ENCODE measurements at places on chromosomes 2 and 18.
A peak's percentile ranks its signal among the peaks of the same experiment; 100 is the strongest.

- no peak for DNase-seq
Measured at GRCh38 chr2:85814802-85815550, 61.2 kb downstream of the ATOH8 start.

GRCh38 chr2:207434306-207434705 lies 95.5 kb upstream of the CREB1 start:
- DNase-seq = no peak

DNA sequence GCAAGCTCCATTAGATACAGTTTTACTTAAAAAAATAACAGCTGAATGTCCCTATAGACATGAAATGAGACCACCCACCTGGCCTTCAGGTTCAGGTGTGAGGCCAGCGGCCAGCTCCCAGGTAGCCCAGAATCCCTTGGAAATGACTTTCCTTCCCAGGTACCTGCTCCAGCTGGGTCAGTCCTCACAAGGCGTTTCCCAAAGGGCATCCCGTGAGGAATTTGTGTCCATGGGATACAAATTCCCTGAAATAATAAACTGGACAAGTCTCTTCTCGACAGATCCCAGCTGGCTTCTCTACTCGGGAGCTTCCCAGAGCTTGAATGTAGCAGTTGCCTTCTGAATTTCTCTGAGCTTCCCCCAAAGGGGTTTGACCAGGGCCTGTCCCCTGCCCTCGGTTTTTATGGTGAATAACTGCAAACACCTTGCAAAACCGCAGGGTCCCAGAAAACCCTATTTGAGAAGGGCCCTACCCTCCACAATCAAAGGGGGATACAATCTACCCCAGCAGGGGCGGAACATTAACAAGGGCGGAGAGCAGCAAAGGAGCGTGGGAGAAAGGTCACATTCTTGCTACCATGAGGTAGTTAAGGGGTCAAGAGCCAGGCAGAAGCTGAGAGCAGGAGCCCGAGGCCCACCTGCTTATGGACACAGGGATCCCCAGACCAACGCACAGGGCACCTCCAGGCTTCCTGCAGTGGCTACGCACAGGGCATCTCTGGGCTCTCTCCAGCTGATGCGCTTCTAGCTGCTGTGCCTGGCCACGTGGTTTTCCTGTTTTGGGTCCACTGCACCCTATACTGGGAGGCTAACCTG lies 107.7 kb downstream of the HDAC4 start:
- DNase-seq = no peak

DNA sequence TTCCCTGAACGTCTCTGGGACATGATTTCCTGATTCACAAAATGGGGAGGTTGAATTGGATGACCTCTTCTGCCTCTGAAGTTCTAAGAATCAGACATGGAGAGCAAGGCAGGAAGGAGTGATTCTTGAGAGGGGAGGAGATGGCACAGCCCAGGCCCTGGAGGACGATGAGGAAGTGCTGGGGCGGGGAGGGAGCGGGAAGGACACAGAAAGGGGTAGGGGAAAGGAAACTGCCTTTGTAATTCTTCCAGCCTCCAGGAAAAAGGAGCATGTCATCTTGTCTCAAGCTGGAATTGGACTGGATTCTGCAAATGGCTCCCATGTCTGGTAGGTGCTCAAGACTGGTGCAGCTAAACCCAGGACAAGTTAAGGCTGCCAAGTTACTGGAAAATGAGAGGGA lies 97.0 kb upstream of the NCK2 start:
- no peak for DNase-seq

DNA sequence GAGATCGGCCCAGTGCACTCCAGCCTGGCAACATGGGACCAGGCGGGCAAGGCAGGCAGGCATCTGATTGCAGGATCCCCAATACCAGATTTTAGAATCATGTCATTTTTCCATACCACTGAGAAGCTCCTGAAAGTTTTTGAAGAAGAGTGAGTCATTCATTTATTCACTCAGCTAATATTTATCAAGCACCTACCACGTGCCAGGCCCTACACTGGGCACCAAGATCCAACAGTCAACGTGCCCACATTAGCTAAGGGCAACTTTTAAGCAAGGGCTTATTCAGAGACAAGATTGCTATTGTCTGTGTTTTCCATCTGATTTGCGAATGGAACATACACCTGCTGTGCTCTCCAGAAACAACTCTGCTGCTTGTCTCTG lies 126.8 kb upstream of the LGALSL start:
- no peak for DNase-seq

DNA sequence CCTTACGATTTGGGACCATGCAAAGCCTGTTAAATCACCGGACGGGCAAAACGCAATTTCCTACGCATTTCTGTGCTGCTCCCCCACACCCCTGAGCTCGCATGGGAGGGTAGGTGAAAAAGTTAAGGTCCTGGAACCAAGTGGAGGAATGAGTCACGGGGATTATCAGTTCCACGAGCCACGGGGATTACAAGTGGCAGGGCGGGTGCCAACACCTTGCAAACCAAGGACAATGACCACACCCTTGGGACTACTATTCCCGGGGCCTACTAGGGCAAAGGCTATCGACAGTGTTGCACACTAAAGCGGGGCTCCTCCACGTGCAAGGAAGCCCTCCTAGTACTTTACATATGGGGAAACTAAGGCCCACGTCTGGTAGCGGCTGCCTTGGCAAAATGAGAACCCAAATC lies 447 bp downstream of the RETSAT start:
- DNase-seq = peak; percentile 13

- peak; percentile 14 for DNase-seq
Measured at GRCh38 chr2:61763605-61764034, 90.2 kb downstream of the FAM161A start.

- no peak for DNase-seq
Measured at GRCh38 chr2:117407746-117408145, 406.7 kb upstream of the DDX18 start.

DNA sequence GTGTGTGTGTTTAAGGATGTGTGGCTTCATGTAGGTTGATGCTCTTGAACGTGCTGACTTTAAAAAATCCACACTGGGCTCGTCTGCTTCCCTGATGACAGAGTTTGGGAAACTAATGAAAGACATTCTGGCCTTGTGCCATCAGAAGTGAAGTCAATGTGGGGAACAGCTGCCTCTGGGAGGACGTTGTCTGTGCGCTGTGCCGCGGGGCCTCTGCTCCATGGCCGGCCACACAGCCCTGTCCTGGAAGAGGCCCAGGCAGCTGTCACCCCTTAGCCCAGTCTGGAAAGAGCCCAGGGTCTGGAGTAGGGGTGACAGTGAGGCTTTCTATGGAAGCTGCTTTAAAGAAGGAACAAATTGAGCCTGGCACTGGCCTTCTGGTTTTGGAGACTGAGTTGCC lies 155.8 kb downstream of the SH3RF3 start:
- no peak for DNase-seq

DNA sequence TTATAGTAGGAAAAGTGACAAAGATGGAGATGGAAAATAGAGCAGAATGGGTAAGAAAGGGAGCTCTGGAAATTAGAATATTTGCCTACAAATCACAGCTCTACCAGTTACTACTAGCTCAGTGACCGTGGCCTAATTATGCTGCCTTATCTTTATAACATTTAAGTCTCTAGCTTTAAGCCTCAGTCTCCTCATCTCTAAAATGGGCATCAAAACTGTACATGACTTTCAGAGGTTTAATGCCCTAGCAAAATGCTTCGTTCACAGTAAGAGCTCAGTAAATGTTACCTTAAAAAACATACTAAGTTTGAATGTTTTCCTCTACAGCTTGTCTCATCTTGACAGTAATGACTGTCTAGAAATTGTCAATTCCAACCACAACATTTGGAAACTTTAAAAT lies 8.3 kb upstream of the PTPRM start:
- no peak for DNase-seq

DNA sequence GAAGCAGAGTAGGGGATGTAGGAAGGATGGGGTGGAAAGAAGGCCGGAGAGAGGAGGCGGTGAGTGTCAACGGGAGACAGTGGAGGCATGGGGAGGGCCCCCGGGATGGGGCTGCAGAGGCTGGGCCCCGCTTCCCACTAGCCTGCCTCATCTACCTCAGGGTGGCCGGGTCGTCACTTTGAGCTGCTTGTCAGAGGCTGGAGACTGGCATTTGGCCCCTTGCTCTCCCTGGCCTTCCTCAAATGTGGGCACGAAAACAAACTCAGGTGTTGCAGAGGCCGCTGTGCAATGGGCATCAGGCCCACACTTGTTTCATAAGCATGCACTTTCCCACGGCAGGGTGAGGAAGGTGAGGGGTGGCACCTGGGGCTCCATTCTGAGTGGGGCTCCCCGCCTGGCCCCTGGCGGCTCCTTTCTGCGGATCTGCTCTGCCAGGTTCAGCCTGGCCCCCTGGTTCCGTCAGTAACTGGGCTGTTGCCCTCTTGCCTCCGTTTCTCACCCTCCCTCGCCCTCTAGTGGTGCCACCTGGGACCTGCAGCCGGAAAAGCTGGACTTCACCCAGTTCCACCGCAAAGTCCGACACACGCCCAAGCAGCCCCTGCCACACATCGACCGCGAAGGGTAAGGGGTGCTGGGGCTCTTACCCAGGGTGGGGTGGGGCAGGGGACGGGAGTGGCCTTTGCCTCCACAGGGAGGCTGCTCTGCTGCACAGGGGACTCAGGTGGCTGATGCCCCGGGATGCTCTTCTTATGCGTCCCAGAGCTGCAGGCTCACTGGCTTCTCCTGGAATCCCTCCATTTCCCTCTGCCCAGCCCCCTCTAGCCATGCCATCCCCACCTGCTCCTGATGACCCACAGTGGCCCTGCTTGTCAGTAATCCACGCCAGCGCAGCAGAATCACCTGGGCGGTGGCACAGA lies 125.4 kb downstream of the CTIF start:
- DNase-seq = peak; percentile 64

DNA sequence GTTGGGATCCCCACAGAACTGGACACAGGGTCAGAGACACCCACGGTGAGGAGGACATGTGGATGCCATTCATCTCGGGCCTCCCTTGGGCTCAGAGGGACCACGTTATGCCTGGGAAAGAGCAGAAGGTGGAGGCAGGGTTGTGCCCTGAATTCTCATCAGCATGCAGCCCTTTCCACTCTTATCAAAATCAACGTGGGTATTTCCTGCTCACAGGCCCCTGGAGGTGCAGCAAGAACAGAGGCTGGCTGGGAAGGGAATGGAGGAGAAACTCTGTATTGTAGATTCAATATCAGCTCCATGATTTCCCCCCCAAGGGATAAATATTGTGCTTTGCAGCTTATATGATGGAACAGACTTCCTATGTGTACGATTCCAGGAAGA lies 90.9 kb downstream of the SETBP1 start:
- DNase-seq = no peak

DNA sequence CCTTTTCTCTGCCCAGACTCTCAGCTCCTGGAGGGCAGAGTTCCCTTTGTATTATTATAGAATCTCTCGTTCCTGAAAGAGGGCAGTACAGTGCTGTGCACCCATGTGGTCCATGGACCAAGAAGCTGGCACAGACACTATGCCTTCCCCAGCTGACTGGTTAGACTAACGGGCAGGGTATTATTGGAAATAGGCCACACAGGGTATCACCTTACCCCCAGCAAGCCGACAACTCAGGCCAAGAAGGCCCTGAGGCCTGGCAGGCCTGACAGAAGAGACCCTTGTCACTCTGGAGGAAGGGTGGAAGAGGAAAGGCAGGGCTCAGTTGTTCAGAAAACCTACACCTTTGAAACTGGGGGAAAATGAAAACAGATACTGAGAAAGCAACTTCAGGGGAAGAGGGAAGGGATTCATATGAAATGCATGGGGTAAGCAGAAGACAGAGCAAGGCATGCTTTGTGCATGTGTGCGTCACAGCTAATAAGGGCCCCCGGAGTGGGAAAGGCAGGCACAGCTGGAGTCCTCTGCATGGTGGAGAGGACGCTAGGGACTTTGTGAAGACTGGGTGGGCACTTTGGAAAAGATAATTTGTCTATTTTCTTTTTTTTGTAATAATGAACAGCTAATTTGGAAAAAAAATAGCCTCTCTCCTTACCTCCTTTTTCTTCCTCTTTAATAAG lies 476.8 kb upstream of the CELF4 start:
- DNase-seq = no peak

- DNase-seq = no peak
Measured at GRCh38 chr2:61988462-61989366, 83.2 kb downstream of the COMMD1 start.

- no peak for DNase-seq
Measured at GRCh38 chr2:71102981-71103681, 26.9 kb downstream of the MCEE start.

GRCh38 chr18:35406666-35407065 lies 29.5 kb upstream of the ZNF396 start:
- DNase-seq = no peak

GRCh38 chr2:48075631-48076030 lies 169.3 kb upstream of the FBXO11 start:
- no peak for DNase-seq

GRCh38 chr18:32968248-32968647 lies 195.4 kb upstream of the KLHL14 start:
- DNase-seq = no peak

- no peak for DNase-seq
Measured at GRCh38 chr2:172181840-172182239, 79.1 kb upstream of the DLX2 start.

GRCh38 chr2:58449286-58450010 lies 208.3 kb upstream of the FANCL start:
- DNase-seq = no peak

DNA sequence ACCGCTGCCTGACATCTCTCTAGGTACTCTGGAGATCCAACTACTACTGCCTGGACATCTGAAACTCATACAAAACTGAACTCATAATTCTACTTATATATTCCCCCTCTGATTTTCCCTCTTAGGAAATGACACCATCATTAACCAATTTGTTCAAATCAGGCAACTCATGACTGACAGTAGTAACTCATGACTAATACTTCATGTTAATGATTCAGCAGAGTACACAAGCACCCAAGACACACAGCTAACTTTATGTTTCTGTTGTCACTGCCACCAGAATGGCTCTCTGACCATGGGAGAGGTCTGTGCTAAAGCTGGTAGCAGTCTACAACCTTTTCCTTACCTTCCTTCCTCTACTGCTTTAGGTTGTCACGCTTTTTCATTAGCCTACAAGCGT lies 91.1 kb downstream of the ITSN2 start:
- DNase-seq = no peak

Data from germinal center (tissue), 1 donor.